DMS 273 treated with DMSO at 0.1 percent for 48 hours (cell line): ENCODE measurements at places on chromosomes 7 and 10.

DNA sequence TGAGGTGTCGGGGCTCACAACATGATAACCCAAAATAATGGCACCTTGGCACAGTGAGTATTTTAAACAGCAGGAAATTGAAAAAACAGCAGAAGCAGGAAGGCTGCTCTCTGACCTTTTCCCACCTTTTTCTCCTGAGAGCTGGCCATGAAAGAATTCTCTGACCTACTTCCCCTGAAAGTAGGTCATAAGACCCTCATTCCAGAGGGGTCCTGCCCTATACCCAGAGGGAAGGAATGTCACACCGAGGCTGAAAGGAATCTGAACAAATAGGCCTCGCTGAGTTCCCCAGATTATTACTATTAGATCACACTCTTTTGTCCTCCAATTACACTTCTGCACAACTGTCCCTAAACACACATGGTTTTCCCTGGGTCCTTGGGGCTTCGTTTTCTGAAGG lies 18.8 kb downstream of the CPVL start:
- no peak for DNase-seq

- DNase-seq: no peak
Observed at GRCh38 chr7:1691096-1691495, 21.0 kb downstream of the ELFN1 start.

DNA sequence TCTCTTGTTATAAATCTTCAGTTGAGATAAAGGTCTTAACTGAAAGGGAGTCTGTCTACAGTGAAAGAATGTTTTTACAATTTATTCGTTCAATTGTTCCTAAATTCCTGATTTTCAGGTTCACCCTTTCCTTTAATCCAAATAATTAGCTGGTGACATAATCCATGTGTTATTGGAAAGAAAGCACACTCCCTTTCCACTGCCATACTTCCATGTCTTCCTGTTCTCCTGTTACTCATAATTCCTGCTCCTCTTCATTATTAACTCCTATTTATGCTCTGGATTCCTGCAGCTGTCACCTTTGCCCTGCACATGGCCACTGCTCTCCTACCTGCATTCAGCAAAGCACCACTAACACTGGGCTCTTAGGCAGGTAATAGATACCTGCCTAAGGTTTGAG lies 40.0 kb upstream of the FAM3C start:
- no peak for DNase-seq

GRCh38 chr10:35412900-35413491 lies 76.7 kb downstream of the CCNY start:
- DNase-seq: no peak

- DNase-seq: no peak
Observed at GRCh38 chr10:43032613-43033012, 44.3 kb upstream of the RET start.

DNA sequence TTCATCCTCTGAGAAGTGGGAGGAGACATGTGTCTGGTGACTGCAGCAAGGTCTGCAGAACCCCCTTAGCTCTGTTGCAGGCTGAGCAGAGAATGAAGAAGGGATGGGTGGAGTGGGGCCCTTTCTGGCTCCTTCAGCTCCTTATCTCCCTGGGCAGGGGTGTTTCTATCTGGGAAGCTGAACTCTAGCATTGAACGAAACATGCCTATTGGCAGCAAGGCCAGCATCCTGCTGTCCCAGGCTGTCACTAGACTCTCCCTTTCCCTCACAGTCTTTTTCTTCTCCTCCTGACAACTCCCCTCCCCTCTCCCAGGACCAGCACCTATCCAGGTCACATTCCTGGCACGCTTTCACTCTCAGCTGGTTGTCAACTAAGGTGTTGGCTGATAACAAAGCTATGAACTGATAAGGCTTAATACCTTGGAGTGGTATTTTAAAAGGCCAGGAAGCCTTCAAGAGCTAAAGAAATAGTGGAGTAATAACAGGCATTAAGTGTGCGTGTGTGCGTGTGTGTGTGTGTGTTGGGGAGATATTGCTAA lies 128.8 kb upstream of the FZD8 start:
- DNase-seq: no peak

GRCh38 chr10:75722609-75723008 lies 291.2 kb downstream of the LRMDA start:
- DNase-seq: no peak

- no peak for DNase-seq
Observed at GRCh38 chr10:90138844-90139243, 437.5 kb downstream of the KIF20B start.

DNA sequence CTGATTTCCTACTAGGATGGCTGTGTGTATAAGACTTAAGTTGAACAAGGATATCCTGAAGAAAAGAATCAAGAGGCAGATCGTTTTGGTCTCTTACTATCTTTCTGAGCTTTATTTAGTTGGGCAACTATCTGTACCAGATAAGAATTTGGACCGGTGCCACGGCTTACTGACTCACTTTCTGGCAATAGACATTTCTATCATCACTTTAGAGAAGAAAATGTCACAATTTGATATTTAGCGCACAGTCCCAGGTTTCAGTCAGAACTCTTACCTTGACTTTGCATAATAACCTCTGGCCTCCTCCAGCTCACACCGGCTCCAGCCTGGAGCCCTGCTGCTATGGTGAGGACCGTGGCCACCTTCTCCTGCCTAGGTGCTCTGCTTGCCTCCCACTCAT lies 218.2 kb upstream of the MDFIC start:
- DNase-seq: no peak

- no peak for DNase-seq
Observed at GRCh38 chr7:77619314-77619713, 76.9 kb upstream of the RSBN1L start.

DNA sequence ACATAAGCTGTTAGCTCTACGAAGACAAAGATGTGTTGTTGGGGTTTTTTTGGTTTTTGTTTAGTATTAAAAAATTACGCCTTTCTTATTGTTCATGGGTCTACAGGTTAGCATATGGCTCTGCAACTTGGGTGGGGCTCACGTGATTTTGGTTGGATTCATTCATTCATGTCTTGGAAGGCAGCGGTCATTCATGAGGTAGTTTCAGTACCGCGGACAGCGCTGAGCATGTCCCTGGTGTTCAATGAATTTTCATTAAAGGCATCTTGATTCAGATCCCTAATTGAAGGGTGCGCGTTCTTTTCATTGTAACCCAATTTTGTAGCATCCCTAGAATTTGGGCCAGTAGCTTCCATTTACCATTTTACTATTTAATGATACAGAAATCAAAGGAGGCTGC lies 42.9 kb upstream of the TCERG1L start:
- DNase-seq: no peak

DNA sequence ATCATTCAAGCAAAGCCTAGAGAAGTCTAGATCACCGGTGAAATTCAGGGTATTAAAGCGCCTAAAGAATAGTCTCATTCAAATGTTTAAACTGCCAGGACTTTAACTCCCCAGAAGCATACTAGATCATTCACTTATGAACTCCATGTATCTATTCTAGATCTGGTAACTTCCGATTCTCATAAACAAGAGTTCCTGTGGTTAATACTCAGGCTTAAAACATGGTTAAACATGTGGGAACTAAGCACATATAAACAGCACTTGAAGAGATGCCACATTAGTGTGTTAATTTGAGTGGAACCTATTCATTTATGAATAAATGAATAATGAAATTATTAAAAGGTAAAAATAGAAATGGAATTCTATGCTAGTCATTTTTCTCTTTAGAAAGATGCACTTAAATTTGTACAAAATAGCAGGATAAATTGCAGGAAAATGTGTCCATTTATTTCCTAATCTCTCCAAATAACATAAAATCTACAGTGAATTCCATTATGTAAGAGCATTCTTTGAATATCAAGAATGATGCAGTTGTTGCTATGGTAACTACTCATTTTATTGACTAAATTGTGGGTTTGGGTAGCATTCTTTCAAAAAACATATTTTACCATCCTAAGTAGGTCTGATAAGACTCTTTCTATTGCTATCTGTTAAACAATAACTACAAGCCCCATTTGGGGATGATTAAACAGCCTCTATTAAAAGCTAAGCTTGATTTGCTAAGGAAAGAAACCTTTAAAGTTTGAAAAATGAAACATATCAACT lies 147.6 kb upstream of the TMEM168 start:
- no peak for DNase-seq

DNA sequence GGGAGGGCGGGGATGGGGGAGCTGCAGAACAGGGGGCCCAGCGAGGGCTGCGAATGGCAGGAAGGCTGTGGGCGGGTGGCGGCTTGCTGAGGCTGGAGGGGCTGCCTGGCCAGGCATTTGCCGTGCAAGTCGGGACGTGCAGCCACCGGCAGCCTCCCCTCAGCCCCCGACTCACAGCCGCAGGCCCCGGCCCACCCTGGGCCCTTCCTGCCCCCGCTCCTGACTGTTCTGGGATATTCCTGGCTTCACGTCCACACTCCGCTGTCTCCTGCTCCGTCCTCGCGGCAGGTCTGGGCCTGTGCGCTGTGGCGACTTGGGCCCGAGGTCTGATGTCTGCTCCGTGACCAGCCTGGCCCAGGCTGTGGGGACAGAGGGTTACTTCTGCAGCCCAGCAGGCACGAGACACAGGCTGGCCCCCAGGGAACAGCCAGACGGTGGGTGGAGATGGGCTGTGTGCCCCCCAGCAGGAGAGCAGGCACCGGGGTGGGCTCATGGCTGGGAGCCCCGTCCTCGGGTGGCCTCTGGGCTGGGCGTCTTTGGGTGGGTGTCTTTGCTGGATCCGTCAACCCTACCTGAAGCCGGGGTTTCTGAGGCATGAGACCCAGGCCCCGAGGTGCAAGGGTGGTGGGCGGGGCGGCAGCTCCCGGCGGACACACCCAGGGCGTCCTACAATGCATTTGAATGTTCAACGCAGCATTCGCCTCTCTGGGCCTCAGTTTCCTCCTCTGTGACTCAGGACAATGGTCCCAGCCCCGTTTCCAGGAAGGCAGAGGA lies 86.5 kb downstream of the FOXL3 start:
- no peak for DNase-seq

DNA sequence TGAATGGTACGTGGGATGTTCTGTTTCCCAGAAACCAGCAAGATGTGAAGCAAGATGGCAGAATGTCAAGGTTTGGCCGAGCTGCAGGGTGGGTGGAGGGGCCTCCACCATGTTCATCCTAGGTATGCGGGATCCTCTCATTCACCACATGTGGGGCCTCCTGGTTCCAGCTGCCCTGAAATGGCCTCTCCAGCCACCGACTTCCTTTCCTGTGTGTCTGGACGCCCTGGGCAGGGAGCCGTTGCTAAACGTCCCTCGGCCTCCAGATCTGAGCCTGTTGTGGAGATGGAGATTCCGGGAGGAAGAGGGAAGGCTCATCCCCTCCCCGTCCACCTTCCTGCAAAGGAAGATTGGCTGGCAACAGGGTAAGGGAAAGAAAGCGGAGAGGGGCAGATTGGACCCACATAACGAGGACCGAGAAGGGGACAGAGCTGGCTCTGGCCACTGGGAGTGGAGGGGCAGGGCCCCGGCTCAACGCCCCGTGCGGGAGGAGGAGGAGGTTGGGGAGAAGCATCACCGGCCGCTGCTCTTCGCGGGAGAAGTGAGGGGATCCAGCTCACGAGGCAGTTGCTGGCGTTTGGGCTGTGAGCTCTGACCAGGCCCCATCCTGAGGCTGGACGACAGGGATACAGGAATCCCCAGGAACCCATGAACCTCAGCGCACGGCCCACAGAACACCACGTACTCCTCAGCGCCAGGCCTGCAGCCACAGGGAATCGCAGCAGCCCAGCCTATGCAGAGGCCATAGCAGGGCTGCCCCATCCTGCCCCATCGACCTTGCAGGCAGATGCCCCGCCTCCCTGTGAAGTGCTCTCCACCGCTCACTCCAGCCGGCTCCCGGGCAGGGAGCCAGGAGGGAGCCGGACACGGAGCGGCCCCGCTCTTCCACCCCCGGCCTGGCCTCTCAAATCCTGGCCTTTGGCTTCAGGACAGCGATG lies 98.3 kb downstream of the FOXL3 start:
- no peak for DNase-seq
